Stimulated activated CD4-positive, alpha-beta T cell treated with anti-CD3 and anti-CD28 coated beads, Interleukin-1b, Interleukin-23, amount 100 ng/mL, for 4 hours (primary cell): ENCODE measurements at places on chromosomes 1 and 21.

DNA sequence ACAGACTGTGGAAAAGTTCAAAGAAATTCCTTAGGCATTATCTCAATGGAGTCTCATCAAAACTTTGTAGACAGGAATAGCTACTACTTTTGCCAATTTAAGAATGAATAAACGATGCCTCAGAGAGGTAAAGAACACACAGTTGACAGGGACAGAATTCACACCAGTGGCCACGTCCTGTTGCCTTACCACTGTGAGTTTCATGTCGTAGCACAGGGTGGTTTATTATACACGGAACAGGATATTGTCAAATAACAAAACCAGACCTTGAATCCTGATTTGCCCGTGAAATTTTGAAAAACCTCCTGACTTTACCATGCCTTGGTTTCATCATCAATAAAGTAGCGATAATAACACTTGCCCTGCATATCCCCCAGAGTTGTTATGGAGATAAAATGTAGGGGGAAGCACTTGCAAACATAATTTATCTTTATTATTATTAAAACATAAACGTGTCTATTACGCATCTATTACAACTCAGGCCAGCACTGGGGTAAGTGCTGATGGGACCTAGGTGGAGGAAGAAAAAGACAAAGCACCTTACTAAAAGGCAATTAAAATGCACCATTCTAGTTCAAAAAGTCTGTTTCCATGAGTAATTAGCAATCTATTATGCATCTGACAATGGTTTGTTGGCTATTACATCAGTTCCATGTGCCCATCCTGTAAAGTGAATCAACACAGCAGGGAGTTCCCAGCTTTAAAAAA, 408.1 kb upstream of the RUNX1 start:
- no peak for DNase-seq

DNA sequence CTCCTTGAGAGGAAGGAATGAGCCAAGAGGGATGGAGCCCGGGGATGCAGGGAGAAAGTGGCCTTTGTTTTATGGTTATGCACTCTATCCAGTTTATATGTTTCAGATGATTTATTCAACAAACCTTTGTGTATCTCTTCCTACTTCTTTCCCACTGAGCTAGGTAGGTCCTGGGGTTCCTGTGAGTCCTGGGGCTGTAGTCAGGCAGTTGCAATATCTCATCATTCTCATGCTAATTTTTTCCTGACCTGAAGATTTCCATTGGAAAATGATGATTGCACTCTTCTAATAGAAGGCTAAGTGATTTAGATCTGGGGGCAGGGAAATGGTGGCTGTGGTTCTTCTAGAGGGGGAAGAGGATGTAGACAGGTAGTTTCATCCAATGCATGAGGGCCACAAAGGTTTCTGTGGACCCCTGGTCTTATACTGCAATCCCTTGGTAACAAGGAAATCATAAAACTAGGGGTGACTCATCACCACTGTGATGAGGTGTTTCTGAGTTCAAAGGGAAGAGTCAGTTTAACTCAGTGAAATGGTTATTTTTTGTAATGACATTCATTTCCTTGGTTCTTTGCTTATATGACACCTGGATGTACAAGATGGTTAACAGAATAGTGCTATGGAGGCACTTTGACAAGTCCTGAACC, 20.2 kb downstream of the B3GALT5 start:
- no peak for DNase-seq

DNA sequence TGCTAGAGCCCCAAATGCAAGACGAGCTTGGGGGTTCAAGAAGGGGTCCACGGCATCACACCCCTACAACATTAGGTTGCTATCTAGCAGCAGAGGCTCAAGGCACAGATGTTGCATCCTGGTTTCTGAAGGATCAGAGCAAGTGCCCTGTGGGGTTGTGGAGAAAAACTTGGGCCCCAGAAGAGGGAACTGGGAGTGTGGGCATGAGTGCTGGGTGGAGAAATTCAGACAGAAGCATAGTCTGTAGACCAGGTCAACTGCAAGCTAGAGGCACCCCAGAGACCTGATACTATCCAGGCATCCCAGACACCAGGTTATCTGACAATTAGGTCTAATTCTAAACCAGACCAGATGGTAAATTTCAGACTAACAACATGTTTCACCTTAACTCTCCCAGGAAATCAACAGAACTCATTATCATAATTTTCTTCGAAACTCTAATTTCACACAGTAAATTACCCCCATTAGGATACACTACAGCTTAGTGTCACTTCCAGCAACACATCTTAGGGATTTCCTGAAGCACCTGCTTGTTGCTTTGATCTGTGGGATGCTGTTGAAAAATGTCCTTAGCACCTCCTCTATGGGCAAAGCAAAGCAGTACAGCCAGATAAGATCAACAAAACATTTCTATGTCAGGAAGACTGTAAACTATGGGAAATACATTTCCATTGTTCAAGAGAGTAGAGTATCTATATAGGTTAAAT, 179.3 kb downstream of the VAV3 start:
- DNase-seq: no peak

DNA sequence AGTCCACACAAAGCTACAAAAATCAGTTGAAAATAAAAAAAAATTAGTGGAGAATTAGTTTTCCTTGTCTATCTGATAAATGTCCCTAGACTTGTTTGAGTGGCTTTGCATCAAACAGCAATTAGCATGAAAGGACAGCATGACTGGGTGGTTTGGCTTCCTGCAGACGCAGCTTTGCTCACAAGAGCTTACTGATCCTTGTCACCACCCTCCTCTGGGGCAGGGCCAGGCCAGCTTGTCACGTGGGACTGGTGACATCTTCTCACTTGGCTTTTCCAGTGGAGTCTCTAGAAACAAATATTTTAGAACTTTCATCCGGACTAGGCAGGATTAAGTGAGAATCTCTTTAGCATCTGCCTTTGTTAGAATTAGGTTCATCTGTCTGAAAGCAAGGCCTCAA, 76.0 kb upstream of the OLIG2 start:
- DNase-seq: no peak

- DNase-seq: no peak
These were observed 82.1 kb downstream of the RAVER2 start for GRCh38 chr1:64826991-64827390.

DNA sequence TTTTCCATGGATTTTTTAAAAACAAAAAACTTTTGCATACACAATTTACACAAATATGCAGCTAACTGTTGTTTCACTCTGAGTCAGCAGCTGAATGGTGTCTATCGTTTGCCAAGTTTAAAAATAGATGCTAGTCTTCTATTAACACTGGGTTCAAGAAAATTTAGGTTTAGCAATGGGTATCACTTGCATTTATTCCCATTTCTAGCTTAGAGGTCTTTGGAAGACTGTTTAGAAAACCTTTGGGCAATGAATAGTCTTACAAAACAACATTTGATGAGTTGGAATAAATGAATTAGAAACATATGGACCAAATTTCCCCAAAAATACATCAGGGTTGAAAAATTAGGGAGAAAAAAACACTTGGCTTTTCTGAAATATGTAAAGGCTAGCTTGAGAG, 165.8 kb downstream of the LYPLAL1 start:
- no peak for DNase-seq

DNA sequence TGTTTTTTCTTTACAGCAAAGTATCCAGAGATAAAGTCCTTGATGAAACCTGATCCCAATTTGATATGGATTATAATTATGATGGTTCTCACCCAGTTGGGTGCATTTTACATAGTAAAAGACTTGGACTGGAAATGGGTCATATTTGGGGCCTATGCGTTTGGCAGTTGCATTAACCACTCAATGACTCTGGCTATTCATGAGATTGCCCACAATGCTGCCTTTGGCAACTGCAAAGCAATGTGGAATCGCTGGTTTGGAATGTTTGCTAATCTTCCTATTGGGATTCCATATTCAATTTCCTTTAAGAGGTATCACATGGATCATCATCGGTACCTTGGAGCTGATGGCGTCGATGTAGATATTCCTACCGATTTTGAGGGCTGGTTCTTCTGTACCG, 6.5 kb downstream of the DEGS1 start:
- no peak for DNase-seq

DNA sequence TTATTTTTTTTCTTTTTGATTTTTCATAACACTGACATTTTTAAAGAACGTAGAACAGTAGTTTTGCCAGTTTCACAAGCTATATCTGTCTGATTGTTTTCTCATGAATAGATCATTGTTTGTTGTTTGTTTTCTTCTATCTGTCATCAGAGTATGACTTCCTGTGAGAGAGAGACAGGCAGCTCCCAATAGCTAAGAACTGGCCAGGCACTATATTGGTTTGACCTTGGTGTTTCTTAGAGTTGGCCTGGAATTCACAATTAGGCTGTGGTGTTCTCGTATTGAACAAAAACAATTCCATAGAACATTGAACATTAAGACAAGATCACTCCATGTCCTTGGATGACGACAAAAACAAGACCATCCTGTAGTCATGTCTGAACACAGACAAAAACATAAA, 43.4 kb downstream of the RPS6KC1 start:
- DNase-seq: no peak

DNA sequence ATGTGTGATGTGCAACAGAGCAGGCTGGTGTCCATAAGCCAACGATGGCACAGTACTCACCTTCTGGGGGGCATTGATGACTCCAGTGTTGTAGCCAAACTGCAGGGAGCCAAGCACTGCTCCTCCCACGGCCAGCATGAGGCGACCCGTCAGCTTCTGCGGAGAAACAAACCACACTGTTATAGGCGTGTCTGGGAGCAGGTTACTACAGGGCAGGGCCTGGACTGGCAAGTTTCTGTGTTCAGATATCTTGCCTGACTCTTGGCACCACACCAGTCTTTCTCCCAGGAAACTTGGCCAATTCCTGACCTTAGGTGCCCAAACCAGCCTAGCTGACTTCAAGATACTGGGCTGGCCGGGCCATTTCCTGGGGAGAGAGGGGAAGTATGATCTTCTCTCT, 15.5 kb downstream of the SLC2A1 start:
- no peak for DNase-seq

DNA sequence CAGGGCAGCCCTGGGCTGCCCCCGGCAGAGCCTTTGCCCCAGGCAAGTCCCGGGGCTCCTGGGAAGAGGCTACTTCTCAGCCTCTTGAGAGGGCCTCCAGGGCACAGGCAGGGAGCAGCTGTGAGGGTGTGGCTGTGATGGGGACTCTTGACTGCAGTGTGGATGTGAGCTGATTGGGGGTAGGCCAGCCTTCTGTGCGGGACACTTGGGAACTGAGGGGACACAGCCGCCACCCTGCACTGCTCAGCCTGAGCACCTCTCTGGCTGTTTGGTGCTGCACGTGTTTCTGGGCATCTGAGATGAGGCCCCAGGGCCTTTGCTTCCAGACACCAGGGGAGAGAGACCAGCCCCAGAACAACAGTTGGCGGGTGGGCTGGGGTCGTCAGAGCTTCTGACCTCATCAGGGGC, 62.1 kb downstream of the SKI start:
- no peak for DNase-seq

GRCh38 chr1:222009105-222009730, 267.3 kb upstream of the DUSP10 start:
- no peak for DNase-seq

- DNase-seq: no peak
These were observed 20.7 kb downstream of the TRIM33 start for GRCh38 chr1:114490274-114490693.
